Occipital lobe (tissue), 3 donors: ENCODE measurements at places on chromosomes 4 and X.
A peak's percentile ranks its signal among the peaks of the same experiment; 100 is the strongest.

DNA sequence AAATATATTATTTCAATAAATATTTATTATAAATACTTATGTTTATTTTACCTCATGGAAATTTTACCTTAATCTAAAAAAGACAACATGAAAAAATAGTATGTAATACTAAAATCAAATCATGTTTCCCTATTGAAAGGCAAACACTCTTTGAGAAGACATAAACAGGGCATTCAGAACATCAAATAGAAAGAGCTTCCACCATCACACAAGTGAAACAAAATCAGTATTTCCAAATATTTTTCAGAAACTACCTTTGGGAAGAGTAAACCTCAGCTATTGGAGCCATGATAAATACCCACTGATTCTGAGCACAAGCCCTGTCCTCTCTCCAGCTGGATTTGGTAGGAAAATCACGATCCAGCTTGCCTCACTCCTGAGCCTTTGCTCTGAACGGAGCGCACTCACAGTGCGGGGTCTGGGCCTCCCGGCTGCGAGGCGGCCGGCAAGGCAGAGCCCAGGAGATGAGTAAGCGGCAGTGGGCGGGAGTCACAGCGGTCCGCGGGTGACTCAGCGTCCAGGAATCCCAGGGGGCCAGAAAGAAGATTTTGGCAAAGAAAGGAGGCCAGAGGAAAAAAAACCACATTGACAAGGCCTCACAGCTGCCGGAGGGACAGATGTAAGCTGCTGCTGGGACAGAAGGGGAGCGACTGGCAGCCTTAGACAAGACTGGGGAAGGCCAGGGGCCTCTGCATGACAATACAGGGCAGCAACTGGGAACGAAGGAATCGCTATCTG is 14.7 kb upstream of the ANXA5 start:
- peak; percentile 82 for DNase-seq

DNA sequence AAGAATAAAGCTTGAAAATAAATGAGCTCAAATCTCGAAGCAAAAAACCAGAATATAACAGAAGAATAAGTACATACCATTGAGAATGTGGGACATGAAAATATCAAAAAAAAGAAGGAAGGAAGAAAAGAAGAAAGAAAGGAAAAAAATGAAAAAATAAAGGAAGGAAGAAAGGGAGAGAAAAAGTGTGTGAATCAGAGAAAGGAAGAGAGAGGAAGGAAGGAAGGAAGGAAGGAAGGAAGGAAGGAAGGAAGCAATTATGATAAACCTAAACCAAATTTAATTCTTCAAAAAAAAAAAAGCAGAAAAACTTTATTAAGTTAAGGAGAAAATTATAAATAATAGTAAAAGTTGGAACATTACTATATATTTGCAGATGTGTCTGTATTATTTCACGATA is 949.8 kb downstream of the NLGN4X start:
- DNase-seq, result no peak

DNA sequence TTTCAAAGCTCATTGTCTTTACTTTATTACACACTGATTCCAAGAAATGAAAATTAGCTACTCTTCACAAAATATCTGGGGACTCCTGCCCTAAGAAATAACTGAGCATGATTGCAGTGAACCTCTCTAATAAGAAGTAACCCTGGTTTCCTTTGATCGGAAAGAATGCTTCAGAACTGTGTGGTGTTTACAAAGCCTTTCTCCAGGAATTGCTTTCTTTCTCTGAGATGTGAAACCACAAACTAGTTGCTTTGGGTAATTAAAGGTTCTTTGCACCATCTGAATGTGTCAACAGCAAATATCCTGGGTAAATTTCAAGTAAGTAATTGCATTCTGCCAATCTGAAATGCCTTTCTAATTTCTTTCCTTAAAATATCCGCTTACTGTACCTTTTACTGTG is 292.9 kb upstream of the SLIT2 start:
- DNase-seq, result no peak

DNA sequence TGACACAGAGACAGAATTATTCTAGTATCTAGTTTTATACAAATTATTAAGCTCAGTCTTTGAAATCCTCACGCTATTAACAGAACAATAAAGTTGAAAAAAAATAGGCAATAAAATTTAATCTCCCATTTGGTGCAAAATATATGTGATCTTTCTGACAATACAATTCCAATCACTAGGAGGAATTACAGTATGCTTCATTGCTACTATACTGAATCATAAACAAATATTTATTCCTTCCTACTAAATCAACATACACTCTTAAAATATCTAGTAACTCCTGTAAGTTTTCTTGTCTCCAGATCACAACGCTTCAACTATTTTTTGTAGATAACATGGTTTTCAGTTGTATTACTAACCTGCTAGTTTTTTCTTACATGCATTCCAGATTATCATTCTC is 45.7 kb downstream of the KLHL8 start:
- DNase-seq, result no peak

DNA sequence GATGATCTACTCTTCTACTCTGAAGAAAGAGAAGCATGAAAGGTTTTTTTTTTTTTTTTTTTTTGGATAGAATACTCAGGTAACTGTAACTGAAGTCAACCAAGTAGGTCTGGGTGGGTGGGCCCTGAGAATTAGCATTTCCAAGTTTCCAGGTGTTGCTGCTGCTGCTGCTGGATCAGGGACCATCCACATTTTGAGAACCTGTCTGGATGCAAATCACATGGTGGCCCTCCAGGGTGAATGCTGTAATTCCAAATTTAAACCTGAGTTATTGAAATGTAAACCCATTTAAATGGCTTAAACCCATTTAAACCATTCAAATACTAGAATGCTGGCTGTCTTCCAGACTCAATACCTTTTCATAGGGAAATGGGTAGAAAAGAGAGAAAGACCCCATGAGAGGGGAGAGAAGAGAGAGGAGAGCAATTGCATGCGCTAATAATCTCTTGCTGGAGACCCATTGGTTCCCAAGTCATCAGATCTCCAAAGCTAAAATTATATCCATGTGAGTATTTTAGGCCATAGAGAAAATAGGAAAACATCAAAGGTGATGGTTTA is 17.6 kb downstream of the SUPT20HL1 start:
- no peak for DNase-seq

GRCh38 chrX:141732031-141732430 is 33.5 kb upstream of the SPANXD start:
- DNase-seq, result no peak

DNA sequence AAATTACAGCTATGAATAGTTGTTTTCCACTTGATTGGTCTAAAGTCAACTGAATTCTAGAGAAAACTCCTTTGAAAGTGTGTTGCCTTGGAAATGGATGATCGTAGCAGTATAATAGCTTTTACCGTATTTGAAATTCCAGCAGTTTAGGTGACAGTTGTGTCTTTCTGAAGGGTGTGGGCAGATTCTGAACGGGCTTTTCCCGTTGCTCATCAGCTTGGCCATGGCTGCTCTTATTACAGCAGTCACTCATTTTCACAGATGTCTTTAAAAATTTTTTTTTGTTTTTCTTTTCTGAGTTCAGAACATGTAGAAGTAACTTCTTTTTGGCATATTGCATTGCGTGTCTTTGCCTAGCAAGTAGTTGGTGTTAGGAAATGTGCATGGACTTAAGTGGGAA is 69.6 kb upstream of the SLC4A4 start:
- no peak for DNase-seq

DNA sequence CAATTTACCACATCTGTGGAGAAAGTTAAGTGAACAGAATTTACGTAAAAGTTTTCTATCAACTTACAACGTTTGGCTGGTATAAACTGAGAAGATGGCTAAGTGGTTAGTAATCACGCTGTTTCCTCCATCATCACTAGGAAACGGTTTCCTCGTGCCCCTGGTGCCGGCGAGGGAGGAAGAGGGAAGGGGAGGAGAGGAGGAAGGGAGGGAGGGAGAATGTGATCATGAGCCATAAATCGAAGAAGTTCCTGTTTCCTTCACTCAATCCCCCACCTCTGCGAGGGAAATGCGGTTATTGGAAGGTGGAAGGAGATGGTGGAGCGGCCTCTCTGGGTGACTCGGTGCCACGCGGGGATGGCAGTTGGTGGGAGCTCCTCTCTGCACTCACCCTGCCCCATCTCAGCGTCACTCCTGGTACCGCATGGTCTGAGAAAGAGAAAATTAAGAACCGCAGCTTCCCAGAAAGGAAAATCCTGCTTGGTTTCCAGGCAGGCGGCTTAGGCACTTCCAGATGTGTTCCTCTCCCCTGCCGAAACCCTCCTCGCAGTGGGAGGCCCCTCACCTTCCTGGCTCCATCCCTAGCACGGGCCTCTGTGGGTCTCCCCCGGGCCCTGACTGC is 216.8 kb downstream of the AFAP1 start:
- DNase-seq, result no peak

DNA sequence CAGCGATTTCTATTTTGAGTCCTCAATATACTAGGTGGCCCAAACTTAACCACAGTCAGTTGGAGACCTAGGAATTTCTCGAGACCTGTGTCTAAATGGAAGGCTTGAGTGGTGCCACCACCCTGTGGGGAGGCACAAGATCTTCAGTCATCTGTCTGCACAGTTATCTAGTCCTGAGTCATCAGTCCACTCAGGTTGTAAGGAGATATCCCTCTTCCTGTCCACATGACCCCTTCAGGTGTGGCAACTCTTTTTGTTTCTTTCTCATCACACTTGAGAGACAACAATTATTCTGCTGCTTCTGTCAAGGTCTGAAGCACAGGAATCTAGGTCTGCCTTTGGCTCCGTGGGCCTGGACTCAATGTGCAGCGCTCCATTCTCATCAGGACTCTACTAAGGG is 64.4 kb upstream of the IBSP start:
- no peak for DNase-seq

DNA sequence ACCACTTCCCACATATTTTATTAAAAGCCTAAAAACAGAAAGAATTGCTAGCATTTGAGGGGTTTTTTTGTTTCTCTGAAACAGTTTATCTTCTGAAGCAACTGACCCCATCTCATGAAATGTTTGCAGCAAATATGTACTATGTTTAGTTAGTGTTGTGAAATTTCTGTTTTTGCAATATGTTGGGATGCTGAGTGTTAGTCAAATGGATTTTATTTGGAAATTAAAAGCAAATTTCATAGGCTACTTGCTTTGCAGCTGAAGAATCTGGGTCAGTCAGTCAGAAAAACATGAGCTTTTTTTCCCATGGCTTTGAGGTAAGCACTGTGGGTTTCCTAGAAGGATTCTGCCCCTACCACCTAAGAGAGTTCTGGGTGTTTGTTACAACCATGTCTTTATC is 184.9 kb upstream of the DKK2 start:
- DNase-seq, result no peak

GRCh38 chr4:6929339-6929811 is 19.7 kb downstream of the TBC1D14 start:
- no peak for DNase-seq

DNA sequence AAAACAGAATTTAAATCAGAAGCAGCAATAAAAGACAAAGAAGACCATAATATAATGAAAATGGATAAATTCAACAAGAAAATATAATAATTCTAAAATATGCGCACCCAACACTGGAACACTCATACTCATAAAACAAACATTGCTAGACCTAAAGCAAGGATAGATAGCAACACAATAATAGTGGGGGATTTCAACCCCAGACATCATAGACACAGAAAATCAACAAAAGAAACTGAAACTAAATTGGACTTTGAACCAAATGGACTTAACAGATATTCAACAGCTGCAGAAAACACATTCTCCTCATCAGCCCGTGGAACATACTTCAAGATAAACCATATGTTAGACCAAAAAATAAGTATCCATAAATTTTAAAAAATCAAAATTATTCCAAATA is 1552.6 kb downstream of the C4orf33 start:
- no peak for DNase-seq

DNA sequence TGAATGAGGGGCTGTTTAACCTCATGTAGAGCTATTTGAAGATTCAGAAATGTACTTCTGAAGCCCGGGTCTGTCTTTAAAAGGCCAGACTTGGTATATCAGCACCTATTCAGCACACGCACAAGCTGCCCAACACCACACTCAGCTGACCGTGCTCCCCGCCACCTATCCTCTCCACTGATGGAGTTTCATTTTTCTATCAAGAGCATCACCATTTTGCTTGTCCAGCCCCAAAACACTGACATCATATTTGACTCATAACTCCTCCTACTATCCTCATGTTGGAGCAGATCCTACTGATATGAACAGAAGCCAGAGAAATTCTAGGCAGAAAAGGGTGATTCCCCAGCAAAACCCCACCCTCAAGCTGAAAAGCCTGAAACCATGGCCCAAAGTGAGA is 100.3 kb downstream of the SORBS2 start:
- no peak for DNase-seq

- no peak for DNase-seq
Observed at GRCh38 chr4:20313237-20314030, 61.7 kb downstream of the SLIT2 start.

DNA sequence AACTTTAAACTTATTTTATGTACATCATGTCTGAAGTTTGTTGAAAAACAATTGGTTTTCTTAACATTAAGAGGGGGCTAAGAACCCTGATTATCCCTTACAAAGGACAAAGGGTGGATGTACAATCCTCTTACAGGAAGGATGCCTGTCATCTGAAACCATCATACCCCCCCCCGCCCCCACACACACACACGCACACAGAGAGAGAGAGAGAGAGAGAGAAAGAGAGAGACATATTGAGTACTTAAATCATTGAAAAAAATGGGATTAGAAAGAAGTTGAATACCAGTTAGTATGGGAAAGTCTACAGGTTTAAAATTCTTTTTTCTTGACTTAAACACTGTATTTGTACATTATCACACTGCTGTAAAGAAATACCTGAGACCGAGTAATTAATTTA is 10.9 kb upstream of the PGM2 start:
- no peak for DNase-seq

DNA sequence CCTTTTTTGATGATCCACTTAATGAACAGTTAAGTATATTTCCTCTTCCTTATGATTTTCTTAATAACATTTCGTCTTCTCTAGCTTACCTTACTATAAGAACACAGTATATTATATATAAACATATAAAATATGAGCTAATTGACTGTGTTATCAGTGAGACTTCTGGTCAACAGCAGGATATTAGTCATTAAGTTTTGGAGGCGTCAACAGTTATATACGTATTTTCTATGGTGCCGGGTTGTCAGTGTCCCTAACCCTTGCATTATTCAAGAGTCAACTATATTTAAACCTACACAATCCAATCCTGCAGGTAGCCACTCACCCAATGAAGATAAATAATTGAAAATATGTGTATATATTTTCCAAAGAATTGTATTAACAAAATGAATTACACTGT is 88.0 kb downstream of the NR3C2 start:
- no peak for DNase-seq

GRCh38 chrX:98071331-98071730 is 1187.6 kb downstream of the RPA4 start:
- no peak for DNase-seq

- no peak for DNase-seq
Observed at GRCh38 chr4:101414496-101414895, 67.2 kb upstream of the PPP3CA start.

GRCh38 chrX:13373431-13374187 is 53.8 kb upstream of the ATXN3L start:
- DNase-seq, result no peak

DNA sequence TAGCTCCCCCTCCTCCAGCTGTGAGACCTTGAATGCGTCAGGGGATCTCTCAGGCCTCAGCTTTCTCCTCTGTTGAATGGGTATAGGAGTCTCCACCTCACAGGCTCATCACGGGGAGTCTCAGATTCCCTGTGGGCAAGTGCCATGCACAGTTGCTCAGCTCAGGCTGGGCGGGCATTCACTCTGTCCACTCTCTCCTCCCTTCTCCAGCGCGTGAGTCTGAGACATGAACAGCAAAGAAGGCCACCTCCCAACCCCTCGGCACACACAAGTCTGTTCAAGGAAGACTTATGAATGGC is 60.0 kb downstream of the HTRA3 start:
- no peak for DNase-seq
